ENCODE measurements at places on chromosomes 3 and 15.

- no peak for DNase-seq
These were observed 73.7 kb upstream of the ACAN start for GRCh38 chr15:88729581-88729980.

DNA sequence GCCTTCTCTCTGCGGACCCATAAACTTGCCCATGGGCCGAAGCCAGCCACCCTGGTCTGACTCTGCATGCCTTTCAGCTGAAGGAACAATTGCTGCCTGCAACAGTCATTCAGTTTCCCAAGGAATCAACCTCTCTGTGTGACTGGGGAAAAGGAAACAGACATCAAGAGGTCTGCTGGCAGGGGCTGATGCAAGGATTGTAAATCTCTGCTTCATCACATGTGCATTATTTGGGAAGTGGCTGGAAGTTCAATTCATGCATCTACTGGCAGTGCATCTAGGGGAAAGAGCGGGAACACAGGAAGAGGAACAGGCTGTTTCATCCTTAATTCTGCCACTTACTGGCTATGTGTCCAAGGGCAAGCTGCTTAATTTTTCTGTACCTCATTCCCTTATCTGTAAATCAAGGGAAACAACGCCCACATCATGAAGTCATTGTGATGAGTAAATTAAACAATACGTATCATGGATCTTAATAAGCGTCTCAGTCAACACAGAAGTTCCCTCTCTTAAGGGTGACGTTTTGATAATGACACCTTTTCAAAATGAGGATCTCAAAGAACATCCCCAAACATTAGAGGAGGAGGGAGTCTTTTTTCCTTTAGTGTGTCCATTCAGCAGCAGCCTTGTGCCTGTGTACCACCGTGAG is 17.4 kb upstream of the ADPGK start:
- DNase-seq: peak; percentile 68

- DNase-seq: no peak
These were observed 118.7 kb downstream of the CACNA1D start for GRCh38 chr3:53613125-53613524.

DNA sequence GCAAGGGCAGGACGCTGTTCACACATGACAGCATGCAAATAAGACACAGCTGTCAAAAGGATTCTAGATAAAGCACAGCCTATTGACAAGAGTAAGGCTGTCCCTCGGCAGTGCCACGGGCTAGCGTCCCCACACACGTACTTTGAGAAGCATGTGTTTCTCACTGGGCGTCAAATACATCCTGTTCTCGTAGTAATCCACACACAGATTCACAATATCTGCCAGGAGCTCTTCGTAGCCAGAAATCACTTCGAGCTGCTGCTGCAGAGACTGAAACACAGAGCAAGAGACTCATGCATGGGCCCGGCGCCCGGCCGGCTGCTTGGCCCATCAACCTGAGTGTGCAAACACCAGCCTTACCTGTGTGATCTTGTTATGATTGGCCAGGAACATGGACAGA is 41.1 kb downstream of the CYFIP1 start:
- DNase-seq: no peak

DNA sequence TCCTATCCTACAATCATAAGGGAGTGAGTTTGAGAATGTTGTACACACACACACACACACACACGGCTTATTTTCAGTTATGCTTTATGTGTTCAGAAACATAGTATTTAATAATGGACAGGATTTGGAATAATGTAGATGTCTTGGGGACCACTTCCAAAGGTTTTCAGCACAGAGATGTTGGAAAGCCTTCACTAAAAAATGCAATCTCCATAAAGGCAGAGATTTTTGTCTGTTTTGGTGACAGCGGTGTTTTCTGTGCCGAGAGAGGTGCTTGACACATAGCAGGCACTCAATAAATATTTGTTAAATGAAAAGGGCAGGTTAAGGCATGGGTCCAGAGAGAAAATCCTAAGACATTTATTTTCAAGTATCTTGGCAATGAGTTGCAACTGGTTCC is 428.2 kb upstream of the RGMA start:
- DNase-seq: no peak

Measured in fibroblast of the aortic adventitia (primary cell).